GM20000 (cell line): ENCODE measurements at places on chromosomes 12 and 14.

- peak; percentile 10 for DNase-seq
Measured at GRCh38 chr12:21502164-21502496, 541 bp downstream of the GOLT1B start.

DNA sequence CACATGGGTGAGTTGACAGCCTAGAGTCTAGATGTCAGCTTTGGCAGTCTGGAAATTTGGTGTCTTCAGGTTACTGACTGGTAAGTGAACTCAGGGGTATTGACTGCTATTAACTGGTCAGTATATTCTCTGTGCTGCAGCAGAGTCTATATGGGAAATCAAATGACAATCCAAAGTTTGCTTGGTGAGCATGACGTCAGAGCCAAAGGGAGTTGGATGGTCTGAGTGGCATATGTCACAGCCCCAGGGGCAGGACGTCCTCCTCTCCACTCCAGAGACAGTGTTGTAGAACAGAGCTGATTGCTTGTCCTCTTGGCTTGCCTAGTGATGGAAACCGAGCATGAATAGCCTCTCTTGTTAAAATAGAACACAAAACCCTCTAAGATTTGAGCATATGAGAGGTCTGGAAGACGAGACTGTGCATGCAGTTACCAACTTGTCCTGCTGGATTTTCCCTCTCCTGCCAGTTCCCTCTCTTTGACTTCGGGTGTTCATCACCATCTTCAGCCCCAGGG, 3.3 kb upstream of the TBC1D30 start:
- no peak for DNase-seq

GRCh38 chr14:65382586-65382985, 29.9 kb upstream of the FUT8 start:
- DNase-seq = no peak

- DNase-seq = no peak
Measured at GRCh38 chr14:51014086-51014485, 69.8 kb upstream of the PYGL start.

GRCh38 chr14:20278414-20278813, 27.3 kb downstream of the TTC5 start:
- DNase-seq = no peak

GRCh38 chr12:130613131-130613530, 103.0 kb downstream of the RIMBP2 start:
- DNase-seq = no peak

DNA sequence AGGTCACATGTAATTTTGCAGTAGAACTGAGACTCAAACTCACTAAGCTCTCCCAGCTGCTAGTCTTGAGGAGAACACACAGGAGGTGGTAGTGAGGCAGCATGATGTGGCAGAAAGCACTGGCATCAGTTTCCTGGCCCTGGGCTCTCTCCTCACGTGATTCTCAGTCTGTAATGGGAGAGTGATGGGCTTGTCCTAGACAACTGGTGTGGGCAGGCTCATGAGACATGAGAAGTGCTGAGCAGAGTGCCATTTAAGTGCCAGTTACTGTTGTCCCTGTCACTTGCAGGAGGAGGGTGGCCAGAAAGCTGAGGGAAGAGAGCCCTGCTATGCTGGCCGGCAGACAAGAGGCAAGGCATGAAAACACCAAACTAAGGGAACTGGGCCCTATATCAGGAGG, 48.5 kb upstream of the OVCH1 start:
- no peak for DNase-seq

- DNase-seq = peak; percentile 36
Measured at GRCh38 chr14:100076133-100076532, 10.9 kb downstream of the EVL start.

GRCh38 chr12:86367137-86367536, 110.9 kb upstream of the MGAT4C start:
- DNase-seq = no peak

DNA sequence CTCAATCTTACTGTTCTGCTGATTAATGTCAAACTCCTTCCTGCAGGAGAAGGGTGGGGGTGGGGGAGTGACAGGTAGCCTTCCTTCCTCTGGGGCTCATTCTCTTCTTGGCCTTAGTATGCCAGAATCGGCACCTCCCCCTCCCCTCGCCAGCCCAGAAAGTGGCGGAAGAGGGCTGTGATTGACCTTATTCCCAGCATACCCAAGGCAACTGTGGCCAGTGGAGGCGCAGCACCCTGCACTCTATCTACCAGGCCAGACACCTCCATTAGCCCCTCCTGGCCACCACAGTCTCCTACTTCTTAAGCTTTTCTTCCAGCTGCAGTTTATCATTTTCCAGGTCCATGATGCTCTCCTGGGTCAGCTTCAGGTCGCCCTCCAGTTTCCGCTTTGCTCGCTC, 15.5 kb downstream of the MYH6 start:
- no peak for DNase-seq

- no peak for DNase-seq
Measured at GRCh38 chr14:51211149-51211548, 28.9 kb upstream of the TMX1 start.

- no peak for DNase-seq
Measured at GRCh38 chr12:12483438-12483837, 79.2 kb downstream of the DUSP16 start.

DNA sequence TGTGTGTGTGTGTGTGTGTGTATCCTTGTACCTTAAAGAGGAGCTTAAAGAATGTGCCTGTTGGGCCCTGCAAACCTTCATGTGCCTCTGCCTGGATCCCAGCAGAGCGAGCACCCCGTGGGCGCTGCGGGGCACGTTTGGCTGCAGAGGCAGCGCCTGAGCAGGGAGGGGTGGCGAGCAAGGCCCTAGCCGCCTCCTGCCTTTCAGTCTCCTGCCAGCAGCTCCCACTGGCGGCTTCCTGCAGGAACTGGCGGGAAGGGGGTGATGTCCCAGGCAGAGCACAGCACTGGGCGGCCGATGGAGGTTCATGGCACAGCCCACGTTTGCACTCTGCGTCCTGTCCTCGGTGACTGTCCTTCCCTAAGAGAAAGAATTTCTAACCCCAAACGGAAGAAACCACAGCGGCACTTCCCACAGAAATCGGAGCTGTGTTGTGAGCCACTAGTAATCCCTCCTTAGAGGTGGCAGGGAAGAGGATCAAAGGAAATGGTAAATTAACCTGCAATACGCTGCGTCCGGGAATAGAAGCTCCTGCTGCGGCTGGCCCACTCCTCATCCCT, 19.8 kb downstream of the ZBTB42 start:
- DNase-seq = no peak

GRCh38 chr12:121637231-121637914, 11.0 kb downstream of the ORAI1 start:
- peak; percentile 78 for DNase-seq

DNA sequence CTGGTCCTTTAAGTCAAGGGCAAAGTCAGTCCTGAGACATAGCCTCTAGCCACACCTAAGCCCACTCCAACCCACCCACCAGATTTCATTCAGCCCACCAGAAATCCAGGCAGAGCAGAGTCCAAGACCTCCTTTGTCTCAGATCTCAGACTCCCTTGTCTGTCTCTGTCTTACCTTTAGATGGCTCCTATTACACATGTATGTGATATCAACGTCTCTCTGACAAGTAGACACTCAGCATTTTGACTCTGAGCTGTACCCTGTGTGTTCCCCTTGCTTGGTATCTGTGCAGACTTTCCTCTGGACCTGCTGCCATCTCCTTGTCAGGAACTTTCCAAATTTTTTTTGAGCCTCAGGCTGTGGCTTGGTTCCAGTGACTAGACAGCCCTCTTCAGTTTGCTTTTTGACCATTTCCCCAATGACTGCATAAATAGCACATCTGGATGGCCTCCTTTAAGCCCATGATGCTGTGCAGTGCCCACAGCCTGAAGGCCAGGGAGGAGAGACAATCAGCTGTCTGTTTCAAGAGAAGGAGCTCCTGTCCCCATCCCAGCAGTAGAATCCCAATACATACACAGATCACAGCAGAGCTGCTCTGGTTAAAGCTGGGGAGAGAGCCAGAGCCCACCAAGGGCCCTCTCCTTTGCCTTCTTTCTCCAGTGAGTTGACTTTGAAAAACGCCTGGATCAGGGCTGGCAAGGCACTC, 7.0 kb downstream of the POU6F1 start:
- DNase-seq = no peak

DNA sequence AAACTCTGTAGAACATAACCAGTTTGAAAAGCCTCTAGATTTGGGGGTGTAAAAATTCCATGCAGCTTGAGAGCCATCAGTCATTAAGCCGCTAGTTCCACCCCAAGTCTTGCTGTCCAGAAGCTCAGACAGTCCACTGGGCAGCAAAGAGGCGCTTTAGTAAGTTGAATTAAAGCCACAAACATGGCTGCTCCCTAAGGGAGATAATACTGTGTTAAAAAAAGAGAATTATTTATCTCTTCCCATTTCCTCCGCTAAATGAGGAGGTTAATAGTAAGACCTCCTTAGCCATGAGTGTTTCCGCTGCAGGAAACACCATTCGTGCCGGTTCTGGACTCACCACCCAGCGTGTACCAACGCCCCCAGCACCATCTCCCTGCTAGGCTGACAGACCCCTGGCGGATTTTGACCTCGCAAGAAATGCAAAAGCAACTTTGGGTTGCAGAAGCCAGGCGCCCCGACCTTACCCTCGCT, 536 bp downstream of the TM7SF3 start:
- no peak for DNase-seq

DNA sequence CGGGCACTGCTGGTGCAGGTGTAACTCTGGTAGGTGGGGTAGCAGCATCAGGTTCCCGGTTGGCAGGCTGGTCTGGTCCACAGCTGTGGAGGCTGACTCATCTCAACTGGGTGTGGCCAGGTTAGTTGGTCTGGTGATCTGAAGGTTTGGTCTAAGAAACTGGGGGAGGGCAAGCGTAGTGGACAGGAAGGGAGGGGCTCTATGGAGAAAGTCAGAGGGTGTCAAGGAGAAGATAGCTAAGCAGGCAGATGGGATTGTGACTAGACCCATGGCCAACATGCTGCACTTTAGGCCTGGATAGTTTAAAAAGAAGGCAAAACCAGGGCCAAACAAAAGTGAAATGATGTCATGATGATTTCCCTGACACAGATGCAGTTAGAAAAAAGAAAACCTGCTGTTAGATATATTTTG, 7.9 kb downstream of the TRIM9 start:
- no peak for DNase-seq

GRCh38 chr12:55728186-55728938, 447 bp downstream of the CD63 start:
- DNase-seq = no peak

DNA sequence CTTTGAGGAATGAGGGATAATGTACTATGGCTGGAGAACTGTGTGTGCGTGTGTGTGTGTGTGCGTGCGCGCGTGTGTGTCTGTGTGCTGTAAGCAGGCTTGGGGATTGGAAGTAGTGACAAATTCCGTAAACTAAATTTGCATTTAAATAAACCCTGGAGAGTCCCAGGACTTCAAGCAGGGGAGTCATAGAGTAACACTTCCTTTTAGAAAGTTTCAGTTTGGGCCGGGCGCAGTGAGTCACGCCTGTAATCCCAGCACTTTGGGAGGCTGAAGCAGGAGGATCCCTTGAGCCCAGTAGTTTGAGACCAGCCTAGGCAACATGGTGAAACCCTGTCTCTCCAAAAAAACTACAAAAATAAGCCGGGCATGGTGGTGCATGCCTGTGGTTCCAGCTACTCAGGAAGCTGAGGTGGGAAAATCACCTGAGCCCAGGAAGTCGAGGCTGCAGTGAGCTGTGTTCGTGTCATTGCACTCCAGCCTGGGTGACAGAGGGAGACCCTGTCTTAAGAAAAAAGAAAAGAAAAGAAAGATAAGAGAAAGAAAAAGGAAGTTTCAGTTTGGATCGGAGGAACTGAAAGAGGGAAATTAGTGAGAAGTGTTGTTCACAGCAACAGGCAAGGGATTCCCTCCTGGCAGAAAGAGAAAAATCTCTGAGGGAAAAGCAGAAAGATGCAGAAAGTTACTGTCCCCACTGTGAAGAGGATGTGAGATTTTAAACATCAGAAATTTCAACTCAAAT, 222.7 kb upstream of the SOX5 start:
- DNase-seq = peak; percentile 28

DNA sequence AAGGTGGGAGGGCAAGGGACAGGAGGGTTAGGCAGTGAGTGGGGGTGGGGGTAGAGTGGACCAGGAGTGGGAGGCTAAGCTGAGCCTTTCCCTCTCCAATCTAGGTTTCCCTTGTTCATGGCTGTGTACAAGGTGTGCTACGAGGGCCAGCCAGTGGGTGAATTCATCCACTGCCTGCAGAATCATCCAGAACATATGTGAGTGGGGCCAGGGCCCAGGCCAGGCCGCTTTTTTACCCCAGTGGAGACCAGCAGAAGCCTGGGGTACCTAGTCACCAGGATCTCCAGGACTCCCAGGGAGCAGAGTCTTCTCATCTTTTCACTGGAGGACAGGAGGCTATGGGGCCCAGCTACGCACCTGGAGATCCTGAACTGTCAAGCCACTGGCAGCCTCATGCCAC, 2.7 kb upstream of the COX14 start:
- DNase-seq = no peak

- no peak for DNase-seq
Measured at GRCh38 chr12:68106160-68106559, 53.4 kb downstream of the IFNG start.

DNA sequence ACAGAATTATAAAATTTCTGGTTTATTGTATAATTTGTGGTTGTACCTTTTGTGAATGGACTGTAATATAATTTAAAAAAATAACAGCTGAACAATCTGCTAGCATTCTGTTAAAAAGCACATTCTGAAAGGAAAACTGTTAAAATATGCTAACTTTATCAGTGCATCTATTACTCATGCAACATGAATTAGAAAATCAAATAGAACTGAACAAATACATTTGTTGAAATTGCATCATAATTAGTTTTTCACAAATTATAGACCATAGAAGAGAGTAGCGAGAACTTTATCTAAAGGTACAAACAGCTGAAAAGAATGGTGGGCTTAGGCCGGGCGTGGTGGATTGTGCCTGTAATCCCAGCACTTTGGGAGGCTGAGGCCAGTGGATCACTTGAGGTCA, 33.0 kb downstream of the PTPN21 start:
- DNase-seq = no peak

DNA sequence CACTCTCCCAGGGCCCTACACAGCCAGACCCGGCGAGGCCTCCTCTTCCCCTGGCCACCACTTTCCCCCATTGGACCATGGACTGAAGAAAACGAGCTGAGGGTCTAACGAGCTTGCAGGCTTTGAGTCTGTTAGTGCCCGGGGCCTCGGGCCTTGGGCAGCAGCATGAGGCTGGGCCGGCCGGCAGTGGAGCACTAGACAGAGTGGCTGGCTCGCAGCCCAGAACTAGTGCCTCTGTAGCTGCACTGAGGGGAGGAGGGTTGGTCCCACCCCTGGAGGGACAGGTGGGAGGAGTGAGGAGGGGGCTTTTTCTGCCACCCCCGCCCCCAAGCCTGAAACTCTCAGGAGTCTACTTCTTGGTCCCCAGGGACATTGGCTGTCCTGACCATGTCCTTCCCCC, 38.7 kb downstream of the SLC6A12 start:
- no peak for DNase-seq

- no peak for DNase-seq
Measured at GRCh38 chr14:64762044-64763034, 58.1 kb downstream of the PLEKHG3 start.

DNA sequence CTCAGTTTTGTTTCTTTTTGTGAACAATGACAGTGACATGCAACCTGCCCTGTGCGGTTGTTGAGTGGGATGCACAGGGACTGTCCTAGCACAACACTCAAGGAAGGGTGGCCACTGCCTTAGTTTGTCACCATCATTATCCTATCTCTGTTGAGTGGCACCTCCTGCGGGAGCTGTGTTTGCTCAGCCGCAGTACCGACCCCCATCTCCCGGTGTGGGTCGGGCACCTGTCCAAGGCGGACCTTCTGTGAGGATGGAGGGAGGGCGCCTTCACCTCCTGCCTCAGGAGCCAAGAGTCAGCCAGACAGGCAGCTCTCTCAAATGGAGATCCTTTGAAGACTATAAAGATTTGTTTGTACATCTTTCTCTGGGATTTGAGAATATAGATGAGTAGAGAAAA, 142.1 kb downstream of the TSPAN9 start:
- no peak for DNase-seq
